ENCODE measurements at places on chromosomes 2 and 18.

DNA sequence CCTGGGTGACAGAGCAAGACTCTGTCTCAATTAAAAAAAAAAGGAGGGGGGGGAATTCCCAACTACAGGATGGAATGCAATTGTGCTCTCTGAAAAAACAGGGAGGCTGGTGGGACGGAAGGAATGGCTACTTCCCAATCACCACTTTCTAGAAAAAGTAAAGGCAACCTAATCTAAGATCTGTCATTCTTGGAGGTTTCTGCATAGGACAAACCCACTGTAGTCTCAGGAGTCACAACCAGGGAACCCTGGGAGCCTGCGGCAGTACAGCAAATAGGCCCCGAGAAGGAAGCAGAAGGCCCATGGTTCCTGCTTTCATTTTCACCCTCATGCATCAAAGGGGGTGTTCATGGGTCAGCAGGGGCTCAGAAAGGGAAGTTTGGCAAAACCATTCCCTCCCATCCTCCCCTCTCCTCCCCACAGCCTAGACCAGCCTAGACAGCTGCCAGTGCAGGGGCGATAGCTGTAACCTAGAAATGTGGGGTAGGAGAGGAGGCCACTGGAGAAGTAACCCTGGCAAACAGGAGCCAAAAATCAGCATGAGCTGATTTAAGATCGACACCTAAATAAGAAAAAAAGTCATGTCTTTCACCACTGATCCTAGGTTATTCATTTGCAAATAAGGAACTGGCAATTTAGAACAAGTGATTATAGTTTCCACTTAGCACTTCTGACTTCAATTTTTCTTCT is 48.0 kb downstream of the TRABD2A start:
- DNase-seq = no peak

DNA sequence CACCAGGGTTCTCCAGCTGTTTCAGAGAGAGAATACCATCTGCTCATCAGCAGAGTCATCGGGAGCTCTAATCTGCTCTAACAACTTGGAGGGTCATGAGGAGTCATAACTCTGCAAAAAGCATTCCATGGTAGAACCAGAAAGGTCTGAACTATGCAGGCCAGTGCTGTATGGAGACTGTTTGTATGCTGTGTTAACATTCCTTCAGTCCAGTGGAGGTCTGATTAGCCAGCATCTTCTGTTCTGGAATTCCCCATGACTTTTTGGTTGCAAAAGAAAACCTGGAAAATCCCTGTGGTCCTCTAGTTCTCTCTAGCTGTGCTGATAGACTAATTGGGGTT is 9.4 kb upstream of the ITGB6 start:
- DNase-seq = no peak

GRCh38 chr2:98713332-98714015 is 17.5 kb downstream of the MGAT4A start:
- no peak for DNase-seq

DNA sequence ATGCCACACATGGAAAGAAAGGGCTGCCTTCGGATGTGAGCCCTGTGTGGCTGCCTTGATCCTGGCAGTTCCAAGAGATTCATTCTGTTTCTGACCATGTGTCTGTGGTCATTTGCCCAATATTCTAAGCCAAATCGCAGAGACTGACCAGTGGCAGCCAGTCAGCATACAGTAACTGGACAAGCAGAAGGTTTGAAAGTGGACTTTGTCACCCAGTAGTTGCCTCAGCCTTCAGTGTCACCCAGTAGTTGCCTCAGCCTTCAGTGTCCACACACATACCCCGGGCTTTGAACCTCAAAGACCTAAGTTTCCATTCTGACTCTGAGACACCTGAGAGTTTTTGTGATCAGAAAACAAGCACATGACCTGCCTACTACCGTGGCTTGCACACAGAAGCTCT is 5.0 kb downstream of the RFX8 start:
- DNase-seq = no peak

- no peak for DNase-seq
Measured at GRCh38 chr2:652881-653480, 24.2 kb downstream of the TMEM18 start.

- no peak for DNase-seq
Measured at GRCh38 chr18:36567800-36568199, 261.0 kb downstream of the TPGS2 start.

DNA sequence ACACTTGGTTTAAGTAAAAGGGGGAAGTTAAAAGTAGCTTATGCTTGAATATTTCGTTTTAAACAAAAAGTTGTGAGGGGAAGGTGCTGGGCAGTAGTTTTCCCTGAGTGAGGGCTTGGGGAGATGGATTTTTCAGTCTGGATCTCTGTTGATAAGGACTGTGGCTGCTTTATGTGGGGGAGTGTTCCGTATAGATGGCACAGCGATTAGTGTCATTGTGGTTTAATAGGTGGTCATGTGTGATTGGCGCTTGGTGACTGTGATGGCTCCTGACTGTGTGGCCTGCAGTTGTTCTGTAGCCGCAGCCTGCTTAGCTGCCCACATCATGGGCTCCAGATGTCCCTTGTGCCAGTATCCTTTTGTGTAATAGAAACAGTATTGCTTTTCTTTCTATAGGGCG is 156.2 kb downstream of the WDSUB1 start:
- DNase-seq = no peak

- no peak for DNase-seq
Measured at GRCh38 chr2:196453613-196454047, 185.9 kb upstream of the CCDC150 start.

DNA sequence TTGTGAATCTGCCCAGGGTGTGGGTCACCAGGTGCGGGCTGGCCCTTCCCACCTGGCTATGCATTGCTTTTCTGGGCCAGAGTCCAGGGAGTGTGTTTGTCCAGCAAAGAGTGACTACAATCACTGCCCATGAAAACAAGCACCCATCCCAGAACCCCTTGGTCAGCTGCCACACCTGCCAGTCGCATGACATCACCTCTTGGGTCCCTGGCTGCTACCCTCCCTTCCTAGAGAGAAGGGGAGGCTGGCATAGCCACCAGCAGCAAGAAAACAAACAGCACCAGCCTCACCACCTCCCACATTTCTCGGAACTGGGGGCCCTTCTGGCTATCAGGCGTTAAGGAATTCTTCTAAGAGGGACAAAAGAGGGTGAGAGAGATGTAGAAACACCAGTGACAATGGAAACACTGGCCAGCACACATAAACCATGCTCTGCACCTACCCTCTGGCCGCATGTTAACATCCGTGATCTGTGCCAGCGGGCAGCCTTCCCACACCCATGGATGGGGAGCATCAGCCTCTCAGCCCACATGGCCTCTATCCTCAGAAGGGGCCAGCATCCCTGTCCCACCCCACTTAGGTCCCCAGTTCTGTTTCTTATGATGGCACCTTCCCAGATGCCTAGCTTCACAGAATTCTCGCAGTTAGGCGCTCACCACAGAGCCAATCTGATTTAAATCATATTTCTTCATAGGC is 109.7 kb upstream of the GLI2 start:
- DNase-seq = no peak

DNA sequence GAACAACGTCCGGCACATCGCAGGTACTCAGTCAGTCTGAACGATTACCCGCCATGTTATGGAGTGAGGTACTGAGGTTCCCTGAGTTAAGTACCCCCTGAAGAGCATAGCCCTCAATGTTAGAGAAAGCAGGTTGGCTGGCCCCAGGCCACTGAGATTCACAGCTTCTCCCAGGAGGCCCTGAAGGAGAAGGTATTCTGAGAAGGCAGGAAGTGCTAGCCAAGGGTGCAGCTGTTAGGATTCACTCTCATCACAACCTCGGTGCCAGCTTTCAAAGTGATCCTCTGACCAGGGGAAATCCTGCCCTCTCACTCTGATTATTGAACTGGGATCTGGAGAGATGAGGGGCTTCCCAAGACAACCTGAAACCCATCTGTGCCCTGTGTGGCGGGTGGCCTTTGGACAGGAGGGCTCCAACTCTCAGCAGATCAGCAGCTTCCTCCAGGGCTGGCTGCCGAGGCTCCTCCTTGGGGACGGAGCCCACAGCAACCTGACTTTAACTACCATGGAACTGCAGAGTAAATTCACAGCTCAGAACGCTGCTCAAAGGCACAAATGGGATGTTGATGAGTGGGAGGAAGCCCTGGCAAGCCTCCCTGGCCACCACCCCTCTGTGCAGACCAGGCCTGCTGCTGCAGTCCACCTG is 7.8 kb downstream of the EHD3 start:
- no peak for DNase-seq

- DNase-seq = no peak
Measured at GRCh38 chr2:20669562-20670314, 2.8 kb downstream of the GDF7 start.

- no peak for DNase-seq
Measured at GRCh38 chr2:48693066-48693465, 62.5 kb downstream of the LHCGR start.

GRCh38 chr18:50158866-50159653 is 35.9 kb downstream of the MYO5B start:
- DNase-seq = no peak

DNA sequence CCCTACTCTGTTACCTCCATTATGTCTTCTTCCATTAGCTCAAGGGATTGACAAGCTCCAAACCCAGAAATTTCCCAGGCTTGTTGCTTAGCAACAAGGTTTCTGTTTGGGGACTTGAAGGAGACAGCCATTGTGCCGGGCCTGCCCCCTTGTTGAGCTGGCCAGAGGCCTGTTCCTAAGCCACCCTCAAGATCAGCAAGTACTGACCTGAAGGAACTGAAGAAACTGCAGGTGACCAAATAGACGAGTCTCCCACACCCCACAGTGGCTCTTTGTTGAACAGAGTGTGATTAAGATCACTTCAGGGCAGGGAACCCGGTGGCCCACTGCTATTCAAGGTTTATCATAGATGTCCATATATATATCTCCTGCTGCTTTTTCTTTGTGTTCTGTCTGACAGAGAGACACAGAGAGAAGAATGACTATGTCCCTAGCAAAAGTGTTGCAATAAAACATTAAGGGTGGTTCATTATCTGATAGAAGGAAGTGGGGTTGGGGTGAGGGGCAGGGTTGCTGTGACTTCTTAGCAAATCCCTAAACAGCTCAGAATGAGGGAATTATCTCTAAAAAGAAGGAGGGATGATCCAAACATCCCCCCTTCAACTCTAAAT is 69.2 kb downstream of the RNF144A start:
- DNase-seq = no peak

DNA sequence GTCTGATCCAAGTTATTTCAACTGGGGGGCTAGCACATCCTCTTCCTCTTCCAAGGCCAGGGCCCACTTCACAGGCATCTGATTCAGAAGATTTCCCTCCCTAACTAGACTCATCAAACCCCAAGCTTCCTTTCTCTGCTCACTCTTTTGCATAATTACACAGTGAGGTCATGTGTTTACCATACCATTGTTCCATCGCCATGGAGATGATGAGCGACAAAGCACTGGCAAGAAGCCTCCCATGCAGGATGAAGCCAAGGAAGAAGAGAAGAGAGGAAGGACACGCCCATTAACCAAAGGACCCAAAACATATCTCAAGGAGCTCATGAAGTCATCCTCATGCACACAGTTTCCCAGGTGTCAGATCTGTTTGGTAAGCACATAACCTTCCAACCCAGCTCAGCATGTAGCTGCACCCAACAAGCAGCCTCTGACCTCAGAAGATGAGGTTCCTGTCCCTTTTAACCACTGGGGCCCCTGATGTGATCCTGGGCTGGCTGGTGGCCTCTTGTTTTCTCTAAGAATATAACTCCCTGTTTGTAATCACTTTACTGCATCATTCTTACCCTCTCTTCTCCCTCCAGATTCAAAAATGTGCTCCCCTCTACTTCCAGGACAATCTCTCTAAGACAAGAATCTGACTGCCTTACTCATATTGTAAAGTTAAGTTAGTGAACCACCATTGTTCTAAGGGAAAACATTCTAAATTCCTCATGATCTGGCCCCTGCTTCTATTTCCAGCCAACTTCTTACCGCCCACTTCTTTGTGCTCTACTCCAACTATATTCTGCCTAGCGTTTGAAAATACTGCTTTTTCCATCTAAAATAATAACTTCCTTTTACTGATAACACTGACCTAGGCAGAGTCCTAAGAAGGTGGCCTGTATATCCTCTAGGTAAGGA is 190.1 kb downstream of the TTC32 start:
- peak; percentile 56 for DNase-seq

- DNase-seq = no peak
Measured at GRCh38 chr18:78610179-78610578, 369.4 kb upstream of the SALL3 start.

- no peak for DNase-seq
Measured at GRCh38 chr2:177983183-177983788, 89.3 kb downstream of the PDE11A start.

DNA sequence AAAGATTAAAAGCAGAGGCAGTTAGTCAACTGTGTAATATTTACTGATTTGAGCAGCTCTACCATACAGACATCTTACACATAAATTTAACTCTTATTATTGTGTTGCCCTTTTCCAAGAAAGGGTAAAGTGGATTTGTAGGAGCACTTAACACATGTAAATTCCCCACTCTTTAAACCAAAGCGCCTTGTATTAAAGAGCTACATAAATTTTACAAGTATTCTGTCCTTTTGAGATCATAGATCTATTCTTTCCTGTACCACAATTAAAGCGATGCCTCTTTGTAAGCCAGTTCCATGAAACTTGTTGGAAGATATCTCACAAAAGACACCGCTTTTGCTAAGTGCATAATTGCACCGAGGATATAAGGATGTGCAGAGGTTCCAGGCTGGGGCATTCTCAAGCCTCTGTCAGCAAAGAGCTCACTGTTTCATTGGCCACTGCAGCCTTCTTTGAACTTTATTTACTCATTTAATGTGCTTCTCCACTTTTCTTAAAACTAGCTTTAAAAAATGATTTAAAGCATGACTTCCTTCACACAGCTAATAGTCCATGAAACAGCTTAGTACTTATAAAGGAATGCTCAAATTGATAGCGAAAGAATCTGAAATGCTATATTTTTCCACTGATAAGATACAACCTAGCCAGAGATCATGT is 520.0 kb upstream of the TCF4 start:
- DNase-seq = no peak

GRCh38 chr2:143742581-143742980 is 613.4 kb downstream of the ARHGAP15 start:
- no peak for DNase-seq

DNA sequence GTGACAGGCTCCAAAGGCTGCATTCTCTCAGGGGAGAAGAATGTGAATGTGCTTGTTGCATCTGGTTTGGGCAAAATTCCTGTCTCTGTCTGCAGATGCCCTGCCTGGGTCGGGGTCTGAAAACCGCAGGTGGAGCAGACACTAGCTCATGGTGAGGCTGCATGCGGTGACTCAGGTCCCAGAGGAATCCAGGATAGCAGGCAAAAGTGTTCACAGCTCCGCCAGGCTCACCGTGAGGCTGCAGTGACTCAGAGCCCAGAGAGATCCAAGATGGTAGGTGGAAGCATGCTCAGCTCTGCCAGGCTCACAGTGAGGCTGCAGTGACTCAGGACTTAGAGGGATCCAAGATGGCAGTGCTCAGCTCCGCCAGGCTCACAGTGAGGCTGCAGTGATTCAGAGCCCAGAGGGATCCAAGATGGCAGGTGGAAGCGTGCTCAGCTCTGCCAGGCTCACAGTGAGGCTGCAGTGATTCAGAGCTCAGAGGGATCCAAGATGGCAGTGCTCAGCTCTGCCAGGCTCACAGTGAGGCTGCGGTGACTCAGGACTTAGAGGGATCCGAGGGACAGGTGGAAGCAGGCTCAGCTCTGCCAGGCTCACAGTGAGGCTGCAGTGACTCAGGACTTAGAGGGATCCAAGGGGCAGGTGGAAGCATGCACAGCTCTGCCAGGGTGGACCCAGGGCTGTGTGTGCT is 200.5 kb downstream of the ACKR3 start:
- peak; percentile 87 for DNase-seq

- no peak for DNase-seq
Measured at GRCh38 chr18:10081492-10081891, 167.7 kb downstream of the VAPA start.

All from GOT3 (cell line).